ENCODE measurements at places on chromosomes 12 and 14. TPM values are rescaled to one million over a fixed set of nuclear protein-coding genes. Genes with fewer than 3 reads are reported as not detected.

DNA sequence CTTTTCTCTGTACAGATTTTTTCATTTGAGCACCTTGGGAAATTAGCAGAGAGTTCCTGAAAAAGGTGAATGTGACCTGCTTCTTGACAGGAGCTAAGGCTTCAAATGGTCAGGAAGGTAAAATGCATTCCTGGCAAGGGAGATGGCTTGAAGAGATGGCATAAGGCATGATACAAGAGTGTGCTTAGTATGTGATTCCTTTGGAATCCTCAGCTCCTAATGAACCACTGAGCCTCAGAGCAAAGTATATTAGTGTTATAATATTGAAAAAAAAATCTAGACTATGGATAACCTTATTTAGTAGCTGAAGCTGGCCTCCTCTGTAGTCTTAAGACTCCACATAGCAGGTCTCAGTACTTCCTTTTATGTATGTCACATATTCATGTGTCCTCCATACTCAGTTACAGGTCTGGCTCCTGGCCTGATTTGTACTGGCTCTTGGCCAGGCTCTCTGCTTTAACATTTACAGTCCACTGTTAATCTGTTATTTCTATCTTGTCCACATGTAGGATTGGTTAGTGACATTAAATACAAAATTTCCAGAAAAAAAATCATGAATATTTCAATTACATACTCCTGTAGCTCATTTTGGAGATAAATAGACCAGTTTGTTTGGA lies 17.9 kb downstream of the TOGARAM1 start:
- no peaks in the 10 kb centered on the region for H3K4me1 ChIP-seq
- H3K27ac ChIP-seq = no peak overlapping the region
- H3K27me3 ChIP-seq = no peaks in the 10 kb centered on the region
- no peak overlapping the region for H3K4me3 ChIP-seq

- no peak overlapping the region for H3K27ac ChIP-seq
- H3K27me3 ChIP-seq = no peaks in the 10 kb centered on the region
- no peak for DNase-seq
Observed at GRCh38 chr12:84508851-84509260, 403.7 kb downstream of the SLC6A15 start.

GRCh38 chr14:100018054-100018453 lies 47.2 kb upstream of the EVL start:
- H3K4me3 ChIP-seq = no peak overlapping the region
- peaks cover 47% of the 10 kb centered on the region for H3K4me1 ChIP-seq
- H3K27ac ChIP-seq = no peak overlapping the region
- DNase-seq = no peak

DNA sequence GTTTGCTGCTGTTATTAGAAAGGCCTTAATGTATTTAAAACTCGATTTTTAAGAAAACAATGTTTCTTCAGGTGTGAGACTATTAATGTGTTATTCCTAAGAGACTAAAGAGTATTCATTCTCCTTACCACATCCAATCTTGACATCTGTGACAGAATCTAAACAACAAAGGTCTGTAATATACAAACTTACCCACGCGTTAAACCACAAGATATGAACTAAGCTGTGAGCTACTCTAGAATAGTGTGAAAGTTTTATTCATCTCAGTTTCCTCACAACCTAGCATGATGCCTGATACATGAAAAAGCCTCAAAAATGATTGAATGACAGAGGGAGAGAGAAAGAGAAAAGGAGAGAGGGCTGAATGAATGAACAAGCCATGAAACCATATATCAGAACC lies 117.3 kb upstream of the COCH start:
- no peaks in the 10 kb centered on the region for H3K4me1 ChIP-seq
- DNase-seq = no peak
- H3K27me3 ChIP-seq = peaks cover 2% of the 10 kb centered on the region
- no peak overlapping the region for H3K4me3 ChIP-seq
- H3K27ac ChIP-seq = no peak overlapping the region

- H3K36me3 ChIP-seq = no peaks in the 10 kb centered on the region
- H3K4me1 ChIP-seq = no peaks in the 10 kb centered on the region
- no peaks in the 10 kb centered on the region for H3K27me3 ChIP-seq
- no peak overlapping the region for H3K27ac ChIP-seq
- DNase-seq = no peak
- no peak overlapping the region for H3K4me3 ChIP-seq
Observed at GRCh38 chr12:3837049-3837448, 36.1 kb downstream of the PARP11 start.

GRCh38 chr12:40959041-40959440 lies 229.1 kb upstream of the PDZRN4 start:
- no peak overlapping the region for H3K27ac ChIP-seq
- no peaks in the 10 kb centered on the region for H3K36me3 ChIP-seq
- no peak for DNase-seq
- no peaks in the 10 kb centered on the region for H3K27me3 ChIP-seq
- H3K4me1 ChIP-seq = no peaks in the 10 kb centered on the region

DNA sequence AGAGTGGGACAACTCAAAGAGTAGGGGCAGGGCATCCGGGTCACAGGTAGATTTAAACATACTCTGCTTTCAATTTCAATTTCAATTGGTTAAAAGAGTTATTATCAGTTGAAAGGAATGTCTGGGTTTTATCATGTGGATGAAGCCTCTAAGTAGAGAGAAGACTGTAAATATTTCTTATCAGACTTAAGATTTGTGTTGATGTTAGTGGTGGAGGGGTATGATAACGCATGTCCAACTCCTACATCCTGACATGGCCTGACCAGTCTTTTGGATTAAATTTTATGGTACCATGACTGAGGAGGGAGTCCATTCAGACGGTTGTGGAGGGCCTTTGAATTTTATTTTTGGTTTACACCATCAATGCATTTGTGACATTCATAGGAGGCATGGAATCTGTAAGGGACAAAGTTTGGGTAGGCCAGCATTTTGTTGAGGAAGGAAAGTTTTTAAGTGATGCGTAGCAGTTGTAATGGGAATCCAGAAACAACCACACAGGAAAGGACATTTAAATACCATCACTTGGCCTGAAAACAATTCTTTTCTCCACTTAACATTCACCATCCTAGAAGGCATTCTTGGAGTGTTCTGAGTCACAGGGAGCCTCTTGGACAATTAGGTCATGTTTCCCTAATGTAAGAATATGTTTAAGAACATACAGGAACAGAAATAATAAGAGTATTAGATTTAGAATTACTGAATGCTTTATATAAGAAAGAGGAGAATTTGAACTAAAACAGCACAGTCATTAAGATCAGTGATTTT lies 371.9 kb downstream of the ATP23 start:
- H3K27ac ChIP-seq = no peak overlapping the region
- no peak for DNase-seq
- no peaks in the 10 kb centered on the region for H3K36me3 ChIP-seq
- no peaks in the 10 kb centered on the region for H3K27me3 ChIP-seq
- H3K4me3 ChIP-seq = no peak overlapping the region
- peaks cover 8% of the 10 kb centered on the region for H3K4me1 ChIP-seq

The NOS1 gene
- not detected for polyA plus RNA-seq

The JAG2 gene
- polyA plus RNA-seq = 15.1 TPM

The GMPR2 gene
- polyA plus RNA-seq = 57.4 TPM

Measured in small intestine (tissue), 16 donors.